ENCODE measurements at places on chromosomes 13 and 19.

DNA sequence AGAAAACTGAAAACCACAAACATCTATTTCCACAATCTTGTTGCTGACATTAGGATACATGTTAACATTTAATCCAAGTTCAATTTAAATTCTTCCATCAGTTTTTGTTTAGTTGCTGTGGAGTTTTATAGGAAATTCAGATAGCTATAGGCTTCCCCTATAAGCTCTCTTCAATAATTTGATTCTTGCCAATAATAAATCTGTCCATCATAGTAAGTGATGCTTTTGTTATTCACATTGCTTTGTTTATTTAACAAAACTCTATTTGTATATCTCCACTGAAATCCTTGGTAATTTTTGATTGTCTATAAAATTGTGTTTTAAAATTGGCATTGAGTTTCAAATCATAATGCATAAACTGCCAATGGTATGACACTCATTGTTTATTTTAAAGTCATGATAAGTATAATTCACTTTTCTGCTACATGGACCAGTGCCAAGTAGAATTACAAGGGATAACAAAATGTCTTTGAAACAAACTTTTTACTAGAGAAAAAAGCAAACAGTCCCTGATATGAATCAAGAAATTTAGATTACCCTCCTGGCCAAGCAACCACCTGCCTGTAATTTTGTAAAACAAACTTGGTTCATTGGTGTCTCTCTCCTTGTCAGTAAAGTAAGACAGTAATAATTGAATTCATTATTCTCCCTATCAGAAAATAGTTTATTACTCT is 577.3 kb upstream of the GPC6 start:
- DNase-seq: no peak

DNA sequence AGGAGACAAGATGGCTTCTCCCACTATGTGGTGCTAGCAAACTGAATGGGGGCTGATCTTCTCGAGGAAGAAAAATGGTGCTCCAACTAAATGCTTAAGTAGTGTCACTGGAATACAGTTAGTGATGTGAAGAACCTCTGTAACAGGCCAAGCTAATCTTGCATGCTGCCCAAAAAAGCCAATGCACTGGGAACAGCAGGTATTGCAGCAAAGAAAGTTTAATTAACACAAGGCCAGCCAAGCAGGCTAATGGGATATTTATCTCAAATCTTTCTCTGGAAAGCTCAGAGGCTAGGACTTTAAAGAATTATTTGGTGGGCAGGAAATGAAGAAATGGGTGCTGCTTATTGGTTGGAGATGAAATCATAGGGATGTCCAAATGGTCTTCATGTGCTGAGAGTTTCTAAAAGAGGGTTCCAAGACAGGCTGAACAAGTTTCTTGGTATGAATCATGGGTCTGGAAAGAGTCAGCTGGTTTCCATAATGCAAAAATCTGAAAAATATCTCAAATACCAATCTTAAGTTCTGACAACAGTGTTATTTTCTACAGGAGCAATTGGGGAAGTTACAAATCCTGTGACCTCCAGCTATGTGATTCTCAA is 1550.5 kb downstream of the SLITRK5 start:
- DNase-seq: no peak

GRCh38 chr13:113417008-113417751 is 36.1 kb downstream of the ADPRHL1 start:
- no peak for DNase-seq

- DNase-seq: no peak
Observed at GRCh38 chr13:95239283-95239682, 62.0 kb downstream of the ABCC4 start.

- DNase-seq: no peak
Observed at GRCh38 chr13:27296496-27296895, 25.9 kb downstream of the RASL11A start.

- DNase-seq: no peak
Observed at GRCh38 chr13:32438871-32439270, 10.9 kb upstream of the N4BP2L1 start.

- DNase-seq: no peak
Observed at GRCh38 chr19:2982983-2983350, 5.6 kb downstream of the TLE6 start.

DNA sequence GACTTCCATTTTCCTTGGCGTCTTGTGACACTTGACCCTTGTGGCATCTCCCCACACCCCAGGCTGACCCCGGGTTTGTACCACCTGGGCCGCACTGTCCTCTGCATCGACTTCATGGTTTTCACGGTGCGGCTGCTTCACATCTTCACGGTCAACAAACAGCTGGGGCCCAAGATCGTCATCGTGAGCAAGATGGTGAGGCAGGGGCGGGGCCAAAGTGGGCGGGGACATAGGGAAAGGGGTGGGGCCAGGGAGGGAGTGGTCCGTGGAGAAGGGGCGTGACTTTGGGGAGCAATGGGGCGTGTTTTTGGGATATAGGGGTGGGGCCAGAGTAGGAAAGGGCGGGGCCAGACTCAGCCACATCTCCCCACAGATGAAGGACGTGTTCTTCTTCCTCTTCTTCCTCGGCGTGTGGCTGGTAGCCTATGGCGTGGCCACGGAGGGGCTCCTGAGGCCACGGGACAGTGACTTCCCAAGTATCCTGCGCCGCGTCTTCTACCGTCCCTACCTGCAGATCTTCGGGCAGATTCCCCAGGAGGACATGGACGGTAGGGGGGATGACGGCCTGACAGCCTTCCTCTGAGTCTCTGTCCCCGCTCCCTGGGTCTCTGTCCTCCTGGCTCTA is 42.8 kb downstream of the TRPM4 start:
- no peak for DNase-seq

- no peak for DNase-seq
Observed at GRCh38 chr13:79456051-79456450, 24.9 kb upstream of the NDFIP2 start.

DNA sequence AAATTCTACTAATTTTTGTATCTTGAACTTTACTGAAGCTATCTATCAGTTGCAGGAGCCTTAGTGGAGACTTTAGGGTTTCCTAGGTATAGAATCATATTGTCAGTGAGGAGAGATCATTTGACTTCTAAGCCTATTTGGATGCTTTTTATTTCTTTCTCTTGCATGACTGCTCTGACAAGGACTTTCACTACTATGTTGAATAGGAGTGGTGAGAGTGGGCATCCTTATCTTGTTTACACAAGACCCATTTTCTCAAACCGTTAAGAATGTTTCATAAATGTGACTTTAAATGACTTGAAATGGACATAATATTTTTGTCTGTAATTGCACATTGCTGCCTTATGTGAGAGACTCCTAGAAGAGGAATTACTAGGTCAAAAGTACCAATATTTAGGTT is 17.9 kb upstream of the CSNK1A1L start:
- no peak for DNase-seq

DNA sequence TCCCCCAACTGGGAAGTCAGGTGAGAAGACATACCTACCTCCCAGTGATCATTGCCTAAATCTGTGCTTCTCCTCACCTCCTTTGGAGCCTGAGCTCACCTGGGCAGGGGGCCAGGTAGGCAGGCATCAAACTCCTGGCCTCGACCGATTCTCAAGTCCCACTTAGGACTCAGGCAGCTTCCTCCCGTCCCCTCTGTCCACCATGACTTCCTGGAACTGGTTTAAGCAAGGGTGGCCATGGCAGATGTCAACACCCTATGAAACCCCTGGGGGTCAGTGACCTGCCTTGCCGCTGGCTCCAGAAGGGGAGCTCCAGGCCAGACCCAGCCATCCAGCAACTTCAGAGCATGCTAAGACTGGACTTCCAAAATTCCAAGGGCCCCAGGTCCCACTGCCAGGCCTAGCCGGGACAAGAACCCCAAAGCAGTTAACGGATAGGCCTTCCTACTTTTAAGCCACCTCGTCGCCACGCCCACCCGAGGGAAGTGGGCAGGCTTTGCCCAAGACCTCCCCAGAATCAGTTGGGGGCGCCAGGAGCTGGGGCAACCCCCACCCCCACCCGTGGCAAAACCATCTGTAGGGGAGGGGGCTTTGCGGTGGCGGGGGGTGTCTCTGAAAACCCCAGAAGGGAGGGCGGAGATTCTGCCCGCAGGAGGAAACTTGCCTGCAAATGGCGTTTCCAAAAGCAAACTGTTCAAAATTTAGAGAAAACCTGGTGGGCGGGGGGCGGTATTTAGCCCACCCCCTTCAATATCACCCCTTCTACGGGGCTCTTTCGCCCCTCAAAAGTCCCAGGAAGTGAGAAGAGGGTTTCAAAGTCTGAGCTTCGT is 657 bp downstream of the PLIN3 start:
- DNase-seq: peak; percentile 58

GRCh38 chr13:43136920-43137575 is 113.7 kb downstream of the DNAJC15 start:
- DNase-seq: no peak

- DNase-seq: no peak
Observed at GRCh38 chr13:23739596-23739995, 149.6 kb downstream of the MIPEP start.

DNA sequence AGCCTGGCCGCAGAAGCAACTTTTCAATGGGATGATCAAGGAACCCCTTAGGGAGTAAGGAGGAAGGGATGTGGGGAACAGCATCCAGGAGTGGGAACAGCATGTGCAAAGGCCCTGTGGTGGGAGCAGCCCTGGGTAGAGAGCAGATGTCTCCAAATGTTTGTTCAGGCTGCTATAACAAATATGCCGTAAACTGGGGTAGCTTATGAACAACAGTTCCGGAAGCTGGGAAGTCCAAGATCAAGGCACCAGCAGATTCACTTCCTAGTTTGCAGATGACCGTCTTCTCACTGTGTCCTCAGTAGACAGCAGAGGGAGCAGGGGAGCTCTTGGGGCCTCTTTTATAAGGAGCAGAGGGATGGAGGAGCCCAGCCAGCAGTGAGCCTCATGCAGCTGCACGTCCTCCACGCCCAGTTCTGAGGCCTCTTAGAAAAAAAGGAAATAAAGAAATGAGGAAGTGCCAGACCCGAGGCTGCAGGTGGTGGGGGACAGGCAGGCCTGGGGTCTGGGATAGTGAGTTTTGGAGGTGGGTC is 4.2 kb upstream of the LRRC25 start:
- no peak for DNase-seq

DNA sequence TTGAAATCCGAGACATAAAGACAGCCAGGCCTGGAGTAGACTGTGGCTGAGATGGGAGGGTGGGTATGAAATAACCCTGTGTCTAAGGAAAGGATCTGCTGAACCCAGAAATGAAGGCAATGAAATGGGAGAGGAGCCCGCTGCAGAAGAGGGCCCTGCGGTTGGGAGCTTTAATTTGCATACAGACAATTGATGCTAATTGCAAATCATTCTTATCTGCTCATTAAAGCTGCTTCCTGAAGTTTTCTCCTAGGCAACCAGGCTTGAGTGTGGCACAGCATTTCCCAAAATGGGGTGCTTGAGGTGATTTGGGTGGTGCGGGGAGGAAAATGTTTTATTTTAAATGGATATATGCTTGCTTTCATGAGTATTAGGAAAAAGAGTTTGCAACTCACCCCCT is 55.4 kb downstream of the DPF1 start:
- no peak for DNase-seq

- DNase-seq: no peak
Observed at GRCh38 chr13:102718746-102719145, 23.9 kb upstream of the METTL21C start.

DNA sequence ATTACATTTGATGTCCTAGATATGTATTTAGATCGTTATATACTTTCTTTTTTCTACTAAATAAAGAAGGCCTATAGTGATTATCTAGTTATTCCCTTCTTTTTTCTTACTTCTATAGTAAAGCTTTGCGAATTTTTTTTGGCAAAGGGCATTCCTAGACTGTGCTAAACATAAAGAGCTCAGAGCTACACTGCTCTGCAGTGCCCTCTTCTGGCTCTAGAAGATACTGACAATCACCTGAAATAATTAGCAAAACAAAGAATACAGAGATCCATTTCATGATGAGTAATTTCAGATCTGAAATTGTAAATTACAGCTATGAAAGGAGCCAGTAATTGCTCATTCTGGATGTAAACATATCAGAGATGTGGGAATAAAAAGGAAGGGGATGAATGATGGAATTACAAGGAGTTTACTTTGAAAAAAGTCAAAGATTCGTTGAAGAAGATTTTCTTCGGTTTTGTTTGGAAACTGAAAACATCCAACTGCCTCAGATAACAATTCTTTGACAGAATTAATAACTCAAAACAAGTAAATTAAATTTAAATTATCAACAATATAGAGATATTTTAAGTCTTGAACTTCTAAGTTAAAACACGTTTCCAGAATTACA is 288.5 kb downstream of the NALCN start:
- peak; percentile 11 for DNase-seq

- peak; percentile 1 for DNase-seq
Observed at GRCh38 chr19:56404705-56405056, 549 bp downstream of the ZNF583 start.

DNA sequence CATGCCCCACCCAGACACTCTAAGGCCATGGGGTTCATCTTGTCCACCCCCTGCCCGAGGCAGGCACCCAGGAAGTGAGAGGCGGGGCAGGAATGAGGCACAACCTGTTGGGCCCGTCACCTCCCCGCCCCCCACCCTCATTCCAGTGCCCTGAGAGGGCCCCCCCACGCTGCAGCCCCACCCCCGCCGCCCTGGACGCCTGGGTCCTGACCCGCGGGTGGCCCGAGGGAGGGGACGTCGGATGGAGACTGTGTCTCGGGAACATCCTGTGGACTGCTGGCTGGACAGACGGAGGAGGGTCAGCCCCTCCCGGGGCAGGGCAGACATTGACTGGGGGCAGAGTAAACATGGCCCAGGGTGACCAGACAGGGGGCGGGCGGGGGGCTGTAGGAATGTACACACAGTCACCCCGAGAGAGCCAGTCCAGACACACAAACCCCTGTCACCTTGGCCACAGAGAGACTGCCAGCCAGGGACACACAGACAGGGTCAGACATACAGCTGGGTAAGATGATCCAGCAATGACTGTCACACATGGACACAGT is 7.4 kb upstream of the JUNB start:
- peak; percentile 62 for DNase-seq

DNA sequence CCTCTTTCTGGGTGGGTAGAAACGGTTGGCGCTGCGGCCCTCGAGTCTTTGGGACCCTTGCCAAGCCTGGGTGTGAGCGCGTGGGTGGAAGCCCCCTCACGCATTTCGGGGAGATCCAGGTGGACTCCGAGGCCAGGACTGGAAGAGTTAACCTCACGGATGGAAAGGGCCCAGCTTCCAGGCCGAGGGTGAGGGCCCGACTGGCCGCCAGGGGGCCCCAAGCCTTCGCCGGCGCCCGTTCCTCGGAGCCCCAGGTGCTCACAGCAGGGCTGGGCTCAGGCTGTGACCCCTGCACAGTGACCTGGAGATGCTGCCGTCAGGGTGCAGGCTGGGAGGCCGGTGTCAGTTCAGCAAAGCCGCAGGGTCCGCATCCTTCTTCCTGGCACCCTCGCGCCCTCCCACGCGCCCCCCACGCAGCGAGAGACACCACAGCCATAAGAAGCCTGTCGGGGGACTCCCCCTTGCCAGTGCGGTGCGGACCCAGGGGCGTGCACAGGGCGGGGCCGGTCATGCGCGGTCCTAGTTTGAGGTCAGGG is 34.2 kb upstream of the TMEM255B start:
- DNase-seq: peak; percentile 91
